Mesangial cell (primary cell): ENCODE measurements at places on chromosomes 12 and 14. TPM values are rescaled to one million over a fixed set of nuclear protein-coding genes. Genes with fewer than 3 reads are reported as not detected.

LRRC43 gene
- 0.49 and 3.7 TPM in 2 replicates for total RNA-seq

SERPINA10 gene
- not detected in 2 replicates for total RNA-seq

MGP gene
- total RNA-seq = 10.8 and 115 TPM in 2 replicates

IL26 gene
- total RNA-seq = not detected in 2 replicates

TTC6 gene
- total RNA-seq = under 0.01 and 0.16 TPM in 2 replicates

MYO1A gene
- total RNA-seq = not detected in 2 replicates

C12orf43 gene
- total RNA-seq = 10.9 and 15.0 TPM in 2 replicates
